ENCODE measurements at places on chromosomes 1 and 21.

- DNase-seq = peak; percentile 63
Observed at GRCh38 chr1:157138220-157139051, at the start of gene ETV3. TSS of gene ETV3 (minus strand) at chr1:157138395. CDS start at chr1:157136352, 2,043 bp downstream.

DNA sequence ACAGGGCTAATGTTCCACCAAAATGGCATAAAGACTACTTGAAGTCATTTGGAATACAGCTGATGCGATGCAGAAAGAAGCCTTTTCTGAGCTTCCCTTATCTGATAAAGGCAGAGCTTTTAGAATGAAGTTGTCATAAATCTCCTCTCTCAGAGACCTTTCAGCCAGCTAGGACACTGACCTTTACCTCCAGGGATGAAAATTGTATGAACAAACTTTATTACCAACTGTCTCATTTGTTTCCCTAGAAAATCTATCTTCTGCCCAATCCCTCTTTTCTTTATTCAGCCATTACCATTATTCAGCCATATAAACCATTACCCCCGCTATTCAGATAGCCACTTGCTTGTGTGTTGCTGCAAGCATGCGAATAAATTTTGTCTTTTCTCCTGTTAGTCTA, 29.7 kb upstream of the RNF2 start:
- no peak for DNase-seq

- DNase-seq = no peak
Observed at GRCh38 chr1:54307305-54307704, 98.9 kb downstream of the SSBP3 start.

DNA sequence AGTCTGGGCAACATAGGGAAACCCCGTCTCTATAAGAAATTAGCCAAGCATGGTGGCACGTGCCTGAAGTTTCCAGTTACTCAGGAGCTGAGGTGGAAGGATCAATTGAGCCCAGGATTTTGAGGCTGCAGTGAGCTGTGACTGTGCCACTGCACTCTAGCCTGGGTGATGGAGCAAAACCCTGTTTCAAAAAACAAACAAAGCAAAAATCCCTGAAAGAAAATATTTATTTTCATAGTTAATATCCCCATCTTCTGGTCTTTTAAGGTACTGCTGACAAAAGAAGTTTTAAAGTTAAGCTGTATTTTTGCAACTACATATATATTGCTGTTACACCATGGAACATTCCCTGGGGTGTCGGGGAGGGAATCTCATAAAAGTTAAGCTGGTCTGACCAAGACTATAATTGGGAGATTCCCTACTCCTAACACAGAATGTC, 26.0 kb downstream of the VAMP4 start:
- no peak for DNase-seq

DNA sequence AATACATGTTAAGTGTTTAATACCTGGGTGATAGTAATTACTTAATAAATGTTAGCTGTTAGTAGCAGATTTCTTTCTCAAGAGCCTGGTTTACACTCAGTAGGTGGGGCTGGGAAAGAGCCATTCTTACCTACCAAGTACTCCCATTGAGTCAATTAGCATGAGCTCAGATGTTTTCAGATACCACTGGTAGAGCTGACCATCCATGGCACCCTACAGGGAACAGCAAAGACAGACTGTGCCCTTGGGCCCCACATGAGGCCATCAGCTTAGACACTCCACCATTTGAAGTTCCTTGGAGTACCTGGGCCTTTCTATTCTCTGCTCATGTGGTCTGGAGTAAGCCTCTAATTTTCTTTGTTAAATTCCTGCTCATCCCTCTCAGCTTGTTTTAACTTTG, 179.3 kb downstream of the CACNA1E start:
- peak; percentile 23 for DNase-seq

DNA sequence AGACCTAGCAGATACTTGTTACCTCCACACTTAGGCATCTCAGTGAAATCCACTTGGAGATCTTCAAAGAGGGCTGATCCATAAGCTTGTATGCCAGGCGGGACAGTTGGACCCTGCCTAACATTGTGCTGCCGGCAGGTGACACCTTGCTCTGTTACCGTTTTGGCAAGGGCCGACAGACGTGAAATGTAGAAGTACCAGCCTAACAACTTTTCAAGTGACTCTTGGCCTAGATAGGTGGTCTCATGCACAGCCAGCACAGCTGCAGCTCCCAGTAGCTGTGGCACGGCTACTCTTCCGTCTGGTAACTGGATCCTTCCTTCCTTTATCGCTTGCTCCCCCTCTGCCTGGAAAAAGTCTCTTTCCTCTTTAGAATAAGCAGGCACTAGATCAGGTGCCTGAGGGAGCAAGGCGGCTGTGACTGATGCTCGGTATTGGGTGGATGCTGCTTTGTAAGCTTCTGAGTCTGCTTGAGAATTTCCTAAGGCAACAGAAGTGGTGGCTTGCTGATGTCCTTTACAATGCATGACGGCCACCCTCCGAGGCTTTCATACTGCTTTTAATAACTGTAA, 713.5 kb downstream of the AMY1C start:
- DNase-seq = no peak

DNA sequence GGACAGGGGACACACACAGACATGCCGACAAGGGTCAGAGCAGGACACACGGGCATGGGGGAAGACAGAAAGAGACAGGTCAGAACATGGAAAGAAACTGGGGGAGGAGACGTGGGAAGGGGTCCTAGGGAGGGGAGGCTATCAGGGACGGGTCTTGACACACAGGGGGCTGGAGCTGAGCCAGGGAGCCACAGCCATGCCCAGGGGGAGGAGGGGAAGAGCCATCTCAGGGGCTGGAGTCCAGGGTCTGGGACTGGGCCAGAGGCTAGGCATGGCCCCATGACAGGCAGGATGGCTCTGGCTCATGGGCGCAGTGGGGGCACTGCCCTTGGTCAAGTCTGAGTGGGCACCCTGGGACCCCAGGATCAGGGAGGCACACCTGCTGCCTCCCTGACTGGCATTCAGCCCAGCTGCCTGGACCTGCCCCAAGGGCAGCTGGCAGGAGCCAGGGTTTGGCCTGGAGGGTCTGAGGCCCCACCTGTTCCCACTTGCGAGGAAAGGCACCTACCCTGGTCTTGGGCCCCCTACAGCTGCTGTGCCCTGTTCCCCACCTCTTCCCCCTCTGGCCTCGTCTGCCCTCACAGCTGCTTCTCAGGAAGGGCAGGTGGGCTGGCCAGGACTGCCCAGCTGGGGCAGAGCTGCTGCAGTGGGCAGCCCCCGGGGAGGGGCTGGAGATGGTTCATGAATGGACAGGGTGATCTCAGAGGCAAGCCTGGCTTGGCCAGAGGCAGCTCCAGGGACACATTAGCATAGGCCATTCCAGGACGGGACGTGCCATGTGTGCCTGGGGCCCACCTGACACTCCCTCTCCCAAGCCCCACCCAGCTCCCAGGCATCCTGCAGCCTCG, 42.9 kb downstream of the HSPG2 start:
- no peak for DNase-seq

- no peak for DNase-seq
Observed at GRCh38 chr21:32386195-32386870, 6.5 kb downstream of the URB1 start.

DNA sequence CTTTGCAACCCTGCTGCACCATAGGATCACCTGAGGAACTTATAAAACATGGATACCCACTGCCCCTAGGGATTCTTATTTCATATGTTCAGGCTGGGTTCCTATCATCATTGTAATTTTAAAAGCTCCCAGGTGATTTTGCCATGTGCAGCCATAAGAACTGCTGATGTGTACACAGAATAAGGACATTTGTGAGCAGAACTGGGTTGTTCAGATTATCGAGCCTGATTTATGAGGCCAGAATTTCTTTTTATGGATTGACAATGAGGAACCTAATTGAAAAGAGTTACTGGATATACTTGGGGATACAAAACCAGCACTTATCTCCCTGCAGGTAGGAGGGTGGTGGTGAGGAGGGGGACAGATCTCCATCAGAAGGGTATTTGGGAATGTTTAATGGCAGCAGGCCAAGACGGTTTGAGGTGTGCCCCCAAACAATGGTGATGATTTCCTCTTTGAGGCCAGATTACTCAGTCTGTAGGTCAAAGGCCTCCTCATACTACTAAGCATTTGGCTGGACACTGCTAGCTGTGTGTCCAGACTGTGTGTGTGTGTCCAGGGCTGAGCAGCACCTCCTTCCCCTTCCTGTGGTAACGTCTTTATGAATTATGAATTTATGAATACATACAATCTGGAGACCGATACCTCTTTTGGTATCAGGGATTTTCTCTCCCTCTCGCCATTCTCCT, 18.9 kb downstream of the NOS1AP start:
- no peak for DNase-seq

GRCh38 chr1:221415651-221416050, 326.2 kb downstream of the DUSP10 start:
- DNase-seq = no peak

DNA sequence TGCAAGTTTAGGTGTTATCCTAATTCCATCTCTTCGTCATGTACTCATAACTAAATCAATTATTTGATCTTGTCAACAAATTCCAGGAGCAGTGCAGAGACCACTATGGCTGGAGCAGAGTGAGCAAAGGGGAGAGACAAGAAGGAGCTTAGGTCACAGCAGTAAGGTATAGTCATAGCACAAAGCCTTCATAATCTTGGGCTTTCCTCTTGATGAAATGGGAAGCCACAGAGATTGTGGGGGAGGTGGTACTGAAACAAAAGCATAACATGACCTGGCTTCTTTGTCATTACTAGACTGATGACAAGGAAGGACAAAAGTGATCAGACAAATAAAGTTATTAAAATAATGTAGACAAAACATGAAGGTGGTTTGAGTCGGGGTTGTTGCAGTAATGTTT, 60.1 kb upstream of the PTGS2 start:
- DNase-seq = no peak

- DNase-seq = no peak
Observed at GRCh38 chr21:26918323-26919079, 48.4 kb downstream of the ADAMTS5 start.

DNA sequence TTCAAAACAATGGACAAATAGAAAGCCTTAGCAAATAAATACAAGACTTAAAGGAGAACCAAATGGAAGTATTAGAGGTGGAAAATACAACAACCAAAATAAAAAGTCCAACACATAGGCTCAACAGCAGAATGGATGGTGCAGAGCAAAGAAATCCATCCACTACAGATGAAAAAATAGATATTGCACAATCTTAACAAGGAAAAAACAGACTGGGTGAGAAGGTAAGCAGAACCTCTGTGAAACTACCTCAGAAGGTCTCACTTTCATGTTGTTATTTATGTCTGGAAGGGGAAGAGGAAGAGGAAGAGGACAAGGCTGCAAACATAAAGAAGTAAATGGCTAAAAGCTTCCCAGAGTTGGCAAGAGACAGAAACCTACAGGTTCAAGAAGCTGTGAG, 158.7 kb upstream of the NBPF11 start:
- no peak for DNase-seq

GRCh38 chr1:89843273-89844130, 22.7 kb downstream of the LRRC8D start:
- DNase-seq = no peak

- no peak for DNase-seq
Observed at GRCh38 chr21:22585558-22585957, 1587.3 kb downstream of the NCAM2 start.

- peak; percentile 61 for DNase-seq
Observed at GRCh38 chr1:54774820-54775498, 10.6 kb upstream of the PARS2 start.

DNA sequence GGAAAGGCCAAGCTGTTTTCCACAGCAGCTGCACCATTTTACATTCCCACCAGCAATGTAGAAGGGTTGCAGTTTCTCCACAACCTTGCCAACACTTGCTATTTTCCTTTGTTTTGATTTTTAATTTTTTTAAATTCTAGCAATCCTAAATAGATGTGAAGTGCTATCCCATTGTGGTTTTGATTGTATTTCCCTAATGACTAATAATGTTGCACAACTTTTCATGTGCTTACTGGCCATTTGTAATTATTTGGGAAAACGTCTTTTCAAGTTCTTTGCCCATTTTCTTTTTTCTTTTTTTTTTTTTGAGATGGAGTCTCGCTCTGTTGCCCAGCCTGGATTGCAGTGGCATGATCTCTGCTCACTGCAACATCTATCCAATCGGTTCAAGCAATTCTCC, 53.9 kb downstream of the VCAM1 start:
- DNase-seq = no peak

- no peak for DNase-seq
Observed at GRCh38 chr1:182301026-182301436, 90.6 kb downstream of the GLUL start.

- no peak for DNase-seq
Observed at GRCh38 chr1:95058974-95059373, 13.8 kb downstream of the ALG14 start.

DNA sequence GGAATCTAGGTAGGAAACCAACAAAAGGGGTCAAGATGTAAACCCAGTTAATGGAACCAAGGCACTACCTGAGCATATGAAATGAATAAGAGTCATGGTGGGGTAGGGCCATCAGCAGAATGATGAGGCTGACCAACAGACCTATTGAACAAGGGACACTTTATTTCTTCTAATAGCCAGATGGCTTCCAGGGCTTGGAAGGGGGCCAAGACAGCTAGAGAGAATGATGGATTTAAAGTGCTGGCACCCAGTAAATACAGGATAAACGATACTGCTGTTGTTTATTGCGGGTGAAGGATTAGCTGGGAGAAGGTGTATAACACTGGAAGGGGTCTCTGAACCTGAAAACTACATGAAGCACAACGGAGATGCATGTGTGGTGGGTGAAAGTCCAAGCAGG, 15.6 kb downstream of the DDAH1 start:
- DNase-seq = no peak

DNA sequence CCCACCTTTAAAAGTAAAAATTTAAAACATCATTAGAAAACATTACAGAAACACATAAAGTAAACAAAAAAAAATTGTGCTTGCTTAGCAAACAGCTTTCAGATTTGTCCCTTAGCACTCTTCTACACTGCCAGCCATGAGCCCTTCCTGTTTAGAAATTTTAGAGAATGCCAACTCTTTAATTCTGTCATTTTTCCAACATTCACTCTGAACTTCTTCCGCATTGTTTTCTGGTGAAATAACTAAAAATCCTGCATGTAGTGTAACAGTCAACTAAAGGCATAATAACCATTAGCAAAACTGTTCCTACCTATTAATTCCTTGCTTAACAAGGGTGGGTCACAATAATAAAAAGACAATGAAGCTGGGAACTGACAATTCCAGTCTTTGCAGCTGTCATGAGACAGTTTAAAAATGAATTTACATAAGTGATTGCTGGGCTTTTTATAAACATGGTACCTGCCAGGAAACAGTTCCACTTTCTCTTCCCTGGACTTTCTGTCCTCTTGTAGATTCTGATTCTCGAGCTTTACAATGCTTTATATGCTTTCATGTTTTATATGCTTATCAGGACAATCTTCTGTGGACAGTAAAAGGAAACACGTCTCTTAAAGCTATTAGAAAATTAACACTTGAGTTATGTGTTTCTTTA, 19.0 kb downstream of the GNG12 start:
- no peak for DNase-seq

GRCh38 chr1:19240673-19241538, 10.4 kb downstream of the EMC1 start:
- no peak for DNase-seq
